ENCODE measurements at places on chromosomes 5 and 9. TPM values are rescaled to one million over a fixed set of nuclear protein-coding genes. Genes with fewer than 3 reads are reported as not detected.

DNA sequence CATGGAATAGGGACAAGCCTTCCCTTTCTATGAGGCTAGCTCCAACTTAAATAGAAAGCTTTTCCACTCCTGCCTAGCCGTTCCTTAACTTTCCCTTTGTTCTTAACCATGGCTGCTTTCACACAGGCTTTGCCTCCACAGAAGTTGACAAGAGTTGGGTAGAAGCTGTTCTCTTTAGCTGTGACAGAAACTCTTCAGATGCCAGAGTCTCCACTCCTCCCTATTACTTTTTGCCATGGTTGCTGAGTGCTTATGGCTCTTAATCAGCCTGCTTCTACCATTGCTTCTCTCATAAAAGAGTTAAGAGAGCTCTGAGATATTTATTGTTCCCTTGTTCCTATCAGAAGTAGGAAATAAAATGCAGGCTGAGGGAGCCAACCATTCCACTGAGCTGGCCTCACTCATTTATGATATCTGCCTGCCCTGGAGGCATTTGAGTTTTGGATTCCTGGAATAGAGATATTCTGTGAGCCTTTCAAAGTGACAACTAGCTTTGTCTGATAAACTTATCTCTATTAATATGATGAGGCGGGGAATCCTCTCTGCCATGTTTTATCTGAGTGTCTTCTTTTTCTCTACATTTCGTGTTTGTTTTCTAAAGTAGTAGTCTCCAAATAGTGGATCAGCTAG is 162.6 kb downstream of the DMAC1 start:
- H3K4me3 ChIP-seq: no peak overlapping the region
- H3K4me1 ChIP-seq: no peaks in the 10 kb centered on the region
- H3K36me3 ChIP-seq: no peaks in the 10 kb centered on the region
- H3K27me3 ChIP-seq: no peaks in the 10 kb centered on the region
- no peak overlapping the region for H3K27ac ChIP-seq
- no peak for DNase-seq

DNA sequence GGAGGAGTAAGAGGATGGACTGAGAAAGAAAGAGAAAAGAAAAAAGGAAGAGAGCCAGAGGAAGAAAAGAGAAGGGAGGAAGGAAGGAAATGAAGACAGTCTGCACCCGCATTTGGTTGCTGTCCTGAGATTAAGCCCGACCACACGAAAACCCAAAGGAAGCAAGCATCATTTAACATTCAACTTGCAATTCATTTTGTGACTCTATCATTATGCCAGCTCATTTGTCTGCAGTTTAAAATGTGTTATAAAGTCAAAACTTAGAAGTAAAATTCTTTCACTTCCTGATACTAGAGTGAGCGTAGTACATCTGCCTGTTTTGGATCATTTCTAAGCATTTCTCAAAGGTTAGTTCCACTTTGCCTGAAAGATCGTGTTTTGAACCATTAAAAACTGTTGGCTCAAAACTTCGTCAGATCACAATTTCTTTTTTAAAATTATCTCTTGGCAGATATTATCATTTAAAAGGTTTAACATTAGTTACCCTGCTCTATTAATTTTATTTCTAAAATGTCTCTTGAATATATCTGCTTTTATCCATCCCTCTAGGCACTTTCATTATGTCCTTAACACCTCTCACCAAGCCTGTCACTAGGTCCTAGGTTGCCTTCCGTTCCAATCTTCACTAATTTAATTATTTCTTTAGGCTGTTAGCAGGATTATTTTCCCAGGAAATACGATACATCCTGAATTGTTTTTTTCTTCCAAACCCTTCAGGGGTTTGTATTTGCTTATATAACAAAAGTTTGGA is 240.9 kb downstream of the TLE4 start:
- peaks cover 13% of the 10 kb centered on the region for H3K4me1 ChIP-seq
- no peak overlapping the region for H3K4me3 ChIP-seq
- no peak overlapping the region for H3K27ac ChIP-seq
- H3K27me3 ChIP-seq: no peaks in the 10 kb centered on the region
- DNase-seq: no peak

- H3K4me3 ChIP-seq: no peak overlapping the region
- H3K27me3 ChIP-seq: 0 out of 2 replicates have a peak, but pooled peaks cover 4% of the 10 kb centered on the region
- H3K27ac ChIP-seq: no peak overlapping the region
- H3K4me1 ChIP-seq: no peaks in the 10 kb centered on the region
- DNase-seq: no peak
These were observed 188.9 kb downstream of the NSG2 start for GRCh38 chr5:174234388-174234787.

DNA sequence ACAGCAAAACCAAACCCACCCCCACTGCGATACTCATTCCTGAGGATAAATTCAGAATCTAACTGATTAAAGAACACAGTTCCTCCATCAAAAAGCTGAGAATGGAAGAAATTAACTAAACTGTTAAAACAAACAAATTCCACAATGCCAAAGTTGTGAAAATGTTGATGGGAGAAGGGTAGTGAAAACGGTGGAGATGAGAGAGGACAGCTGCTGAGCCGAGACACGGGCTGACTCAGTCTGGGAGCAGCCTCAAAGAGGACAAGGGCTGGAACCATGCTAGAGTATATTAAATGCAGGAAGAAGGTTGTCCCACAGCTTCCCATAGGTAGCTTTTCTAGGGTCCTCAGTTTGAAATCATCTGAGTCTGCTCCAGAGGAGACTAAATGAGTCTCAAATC is 14.3 kb downstream of the ADAMTS12 start:
- H3K27me3 ChIP-seq: no peaks in the 10 kb centered on the region
- no peak overlapping the region for H3K27ac ChIP-seq
- DNase-seq: peak; percentile 14
- H3K4me3 ChIP-seq: no peak overlapping the region
- H3K36me3 ChIP-seq: peaks cover 24% of the 10 kb centered on the region

GRCh38 chr5:110562191-110562590 is 164.3 kb downstream of the TMEM232 start:
- H3K36me3 ChIP-seq: no peaks in the 10 kb centered on the region
- H3K27me3 ChIP-seq: no peaks in the 10 kb centered on the region
- no peak overlapping the region for H3K27ac ChIP-seq
- no peak overlapping the region for H3K4me3 ChIP-seq
- no peaks in the 10 kb centered on the region for H3K4me1 ChIP-seq
- no peak for DNase-seq

The CSF2 gene
- total RNA-seq: not detected

The IFNA21 gene
- total RNA-seq: not detected

The KYAT1 gene
- 9.4 TPM for total RNA-seq

The AJM1 gene
- total RNA-seq: 0.35 TPM

The PRLR gene
- total RNA-seq: not detected

Measured in SJCRH30 (cell line).